ENCODE measurements at places on chromosomes 4 and X.

DNA sequence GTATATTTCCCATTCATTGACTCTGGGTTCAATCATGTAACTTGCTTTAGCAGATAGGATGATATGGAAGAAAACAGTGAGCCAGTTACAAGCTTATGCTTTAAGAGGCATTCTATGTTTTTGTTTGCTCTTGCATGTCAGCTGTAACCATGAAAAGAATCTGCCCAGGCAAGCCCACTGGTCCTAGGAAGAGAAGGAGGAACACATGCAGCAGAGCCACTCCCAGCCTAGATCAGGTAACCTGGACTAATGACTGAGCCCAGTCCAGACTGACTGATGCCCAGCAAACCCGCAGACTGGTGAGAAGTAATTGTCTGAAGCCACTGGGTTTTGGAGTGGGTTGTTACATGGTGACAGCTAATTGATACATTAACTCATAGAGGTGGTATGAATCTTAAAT is 167.9 kb downstream of the COL4A6 start:
- DNase-seq = no peak

DNA sequence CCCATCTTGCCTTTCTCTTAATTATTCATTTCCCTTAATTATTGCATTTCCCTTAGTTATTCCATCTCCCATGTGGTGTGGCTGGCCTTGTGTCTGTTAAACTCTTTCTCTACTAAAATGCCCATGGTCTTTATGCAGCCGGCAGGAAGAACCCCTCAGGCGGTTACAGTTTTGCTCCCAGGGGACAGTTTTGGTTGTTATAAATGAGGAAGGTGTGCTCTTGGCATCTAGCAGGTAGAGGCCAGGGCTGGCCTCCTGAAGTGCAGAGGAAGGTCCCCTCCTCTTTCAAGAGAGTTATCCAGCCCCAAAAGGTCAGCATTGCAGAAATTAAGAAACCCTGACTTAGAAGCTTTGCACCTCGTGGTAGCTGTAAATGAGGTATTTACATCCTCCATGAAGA is 18.0 kb downstream of the TBL1X start:
- no peak for DNase-seq

DNA sequence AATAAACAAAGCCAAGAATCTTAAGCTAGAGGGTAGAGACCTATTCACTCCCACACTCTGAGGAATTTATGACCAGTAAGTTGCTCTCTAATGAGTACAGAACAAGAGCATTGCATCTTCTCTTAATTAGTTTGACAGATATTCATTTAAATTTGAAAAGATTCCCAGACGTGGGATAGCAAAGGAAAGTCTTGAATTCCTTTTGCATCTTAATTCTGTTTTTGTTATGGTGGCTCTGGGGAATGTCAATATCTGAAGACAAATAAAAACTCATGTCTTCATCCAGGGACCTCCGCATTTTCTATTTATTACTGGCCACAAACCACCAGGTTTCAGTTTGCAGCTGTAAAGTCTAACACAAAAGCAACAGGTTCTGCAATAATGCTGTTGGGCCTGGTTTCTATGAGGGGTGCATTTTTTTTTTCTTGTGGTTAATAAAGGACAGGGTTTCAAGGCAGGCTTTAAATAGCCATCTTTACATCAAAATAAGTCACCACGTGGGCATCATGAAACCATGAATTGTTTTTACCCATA is 172.3 kb downstream of the SHROOM3 start:
- no peak for DNase-seq

DNA sequence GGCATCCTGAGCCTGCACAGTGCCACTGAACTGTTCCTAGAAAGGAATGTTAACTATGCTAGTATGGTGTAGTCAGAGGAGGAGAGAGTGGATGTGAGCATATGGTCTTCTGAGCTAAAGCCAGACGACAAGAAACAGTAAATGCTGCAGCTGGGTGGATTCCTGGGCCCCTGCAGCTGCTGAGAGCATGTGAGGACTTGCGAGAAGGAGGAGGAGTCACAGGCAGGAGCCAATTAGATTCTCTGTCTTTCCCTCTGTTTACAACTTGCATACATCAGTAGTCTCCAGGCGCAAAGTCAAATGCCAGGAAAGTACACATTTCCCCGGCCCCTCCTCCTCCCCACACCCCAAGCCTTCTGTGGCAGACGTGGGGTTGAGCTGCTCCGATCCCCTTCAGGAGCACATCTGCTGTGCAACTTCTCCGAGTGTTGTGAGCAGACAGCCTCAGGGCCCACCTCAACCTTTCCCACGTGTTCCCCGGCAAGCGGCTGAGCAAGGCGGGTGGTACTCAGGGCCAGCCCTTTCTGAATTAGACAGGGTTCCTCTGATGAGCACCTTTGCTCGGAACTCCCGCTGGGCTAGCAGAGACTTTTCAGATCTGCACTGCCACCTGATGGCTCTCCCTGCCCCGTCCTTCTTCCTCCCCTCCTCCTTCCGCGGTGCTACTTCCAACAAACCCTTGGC is 108.7 kb upstream of the ATP6AP2 start:
- DNase-seq = no peak

DNA sequence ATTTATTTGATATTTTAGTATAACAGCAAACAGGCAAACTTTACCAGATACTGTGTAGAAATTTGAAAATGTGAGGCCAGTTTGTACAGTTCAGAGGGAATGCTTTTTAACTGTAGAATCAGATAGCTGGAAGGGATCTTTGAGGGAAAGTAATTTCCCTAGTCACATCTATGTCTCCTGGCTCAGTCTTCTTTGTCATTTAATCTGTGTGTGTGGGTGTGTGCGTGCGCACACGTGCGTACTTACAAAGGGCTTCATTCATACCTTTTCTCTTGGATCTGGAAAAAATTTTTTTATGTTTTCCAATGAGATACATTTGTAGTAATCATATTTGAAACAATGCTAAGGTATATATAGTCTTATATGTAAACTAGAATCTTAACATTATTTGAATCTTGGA is 44.6 kb downstream of the IL13RA1 start:
- no peak for DNase-seq

DNA sequence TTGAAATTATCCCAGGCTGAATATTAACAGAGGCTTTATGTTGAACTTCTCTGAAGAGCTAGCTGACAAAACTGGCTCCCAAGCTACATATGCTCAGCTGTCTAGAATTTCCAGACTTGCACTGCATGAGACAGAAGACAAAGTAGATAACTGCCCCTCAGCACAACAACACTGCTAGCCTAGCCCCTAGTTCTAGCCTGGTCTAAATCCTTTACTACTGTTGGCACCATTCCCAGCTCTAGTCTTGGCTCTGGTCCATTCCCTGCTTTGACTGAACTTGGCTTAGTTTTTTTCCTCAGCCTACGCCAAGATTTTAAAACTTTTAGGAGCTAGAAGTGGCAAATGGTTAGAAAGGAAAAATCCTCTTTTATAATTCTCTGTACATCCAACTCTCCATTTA is 7.6 kb upstream of the OPHN1 start:
- no peak for DNase-seq

DNA sequence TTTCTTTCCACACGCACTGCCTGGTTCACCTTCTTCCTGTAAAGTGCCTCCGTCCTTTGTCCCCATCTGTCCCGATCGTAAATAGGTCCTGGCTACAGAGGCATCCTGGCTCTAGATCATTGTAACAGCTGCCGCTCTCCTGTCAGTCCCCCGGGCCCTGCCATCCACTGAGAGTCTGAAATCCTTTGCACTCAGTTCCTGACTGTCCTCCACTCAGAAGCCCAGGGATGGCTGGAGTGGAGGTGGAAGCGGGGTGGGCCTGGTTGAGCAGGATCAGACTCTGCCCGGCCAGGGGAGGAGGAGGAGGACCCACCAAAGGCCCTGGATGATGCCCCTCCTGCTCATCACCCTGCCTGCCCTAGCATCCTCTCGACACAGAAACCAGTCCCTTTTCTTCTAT is 29.8 kb downstream of the PIGG start:
- no peak for DNase-seq

DNA sequence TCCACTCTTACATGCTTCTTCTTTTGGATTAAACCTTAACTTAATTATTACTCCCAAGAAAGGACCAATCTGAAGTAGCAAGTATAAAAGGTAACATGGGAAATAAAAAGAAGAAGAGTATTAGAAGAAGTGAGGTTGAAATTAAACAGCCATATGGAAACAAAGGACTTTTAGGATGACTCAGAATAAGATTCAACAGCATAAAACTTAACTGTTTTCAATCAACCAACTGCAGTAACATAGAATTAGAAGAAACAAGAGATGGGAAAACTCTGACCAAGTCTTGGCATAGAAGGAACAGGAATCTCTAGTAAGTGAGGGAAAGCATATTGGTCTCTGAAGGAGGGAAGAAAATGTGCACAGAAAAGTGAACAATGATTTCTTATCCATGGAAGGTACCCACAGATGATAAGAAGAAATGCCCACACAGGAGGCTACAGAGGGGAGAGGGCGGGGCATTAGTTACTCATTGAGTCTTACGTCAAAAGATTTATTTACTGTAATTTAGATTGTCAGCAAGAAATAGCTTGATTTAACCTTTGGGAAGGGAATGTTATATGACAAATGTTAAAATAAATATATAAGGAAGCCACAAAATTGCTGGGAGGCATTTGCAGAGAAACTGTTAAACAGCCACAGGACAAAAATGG is 177.3 kb downstream of the BANK1 start:
- DNase-seq = no peak

GRCh38 chr4:6917461-6918271 is 8.0 kb downstream of the TBC1D14 start:
- DNase-seq = no peak

- DNase-seq = no peak
Measured at GRCh38 chr4:3639613-3640586, 107.7 kb upstream of the LRPAP1 start.

GRCh38 chrX:150370589-150371312 is 7.6 kb downstream of the MAMLD1 start:
- DNase-seq = no peak

- DNase-seq = no peak
Measured at GRCh38 chr4:13981499-13981898, 354.0 kb upstream of the BOD1L1 start.

DNA sequence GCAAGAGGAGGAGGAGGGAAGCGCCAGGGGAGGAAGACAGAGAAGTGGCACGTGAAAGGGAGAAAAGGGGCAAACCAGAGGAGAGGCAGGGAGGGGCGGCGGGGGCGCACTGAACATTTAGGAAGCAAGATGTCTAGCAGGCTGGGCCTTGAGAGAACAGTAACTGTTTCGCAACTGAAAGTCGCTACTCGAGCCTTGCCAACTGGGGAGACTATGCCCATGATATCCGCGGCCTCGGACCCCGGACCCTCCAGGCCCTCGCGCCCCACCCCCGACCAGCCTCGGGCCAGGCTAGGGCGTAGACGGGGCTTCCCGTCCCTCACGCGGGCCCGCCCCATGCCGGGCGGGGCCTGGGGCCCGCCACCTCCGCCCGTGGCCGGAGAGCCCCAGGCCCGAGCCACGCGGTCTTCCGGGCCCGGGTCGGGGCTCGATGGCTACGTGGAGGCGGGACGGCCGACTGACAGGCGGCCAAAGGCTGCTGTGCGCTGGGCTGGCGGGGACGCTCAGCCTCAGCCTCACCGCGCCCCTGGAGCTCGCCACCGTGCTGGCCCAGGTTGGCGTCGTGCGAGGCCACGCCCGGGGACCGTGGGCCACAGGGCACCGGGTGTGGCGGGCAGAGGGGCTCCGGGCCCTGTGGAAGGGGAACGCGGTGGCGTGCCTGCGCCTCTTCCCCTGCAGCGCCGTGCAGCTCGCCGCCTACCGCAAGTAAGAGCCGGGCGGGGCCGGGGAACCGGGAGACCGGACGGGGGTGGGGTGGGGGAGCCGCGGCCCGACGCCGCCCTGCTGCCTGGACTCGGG is at the start of gene SLC25A43:
SLC25A43 (plus strand) TSS at position 363 of the 798 bp plus-strand sequence; CDS start at position 431, 68 bp downstream.
- no peak for DNase-seq

- no peak for DNase-seq
Measured at GRCh38 chr4:9979101-9979701, 42.1 kb downstream of the SLC2A9 start.

GRCh38 chr4:14700544-14700943 is 301.7 kb upstream of the CPEB2 start:
- DNase-seq = no peak

GRCh38 chr4:5773271-5773555 is 62.2 kb downstream of the EVC start:
- no peak for DNase-seq

DNA sequence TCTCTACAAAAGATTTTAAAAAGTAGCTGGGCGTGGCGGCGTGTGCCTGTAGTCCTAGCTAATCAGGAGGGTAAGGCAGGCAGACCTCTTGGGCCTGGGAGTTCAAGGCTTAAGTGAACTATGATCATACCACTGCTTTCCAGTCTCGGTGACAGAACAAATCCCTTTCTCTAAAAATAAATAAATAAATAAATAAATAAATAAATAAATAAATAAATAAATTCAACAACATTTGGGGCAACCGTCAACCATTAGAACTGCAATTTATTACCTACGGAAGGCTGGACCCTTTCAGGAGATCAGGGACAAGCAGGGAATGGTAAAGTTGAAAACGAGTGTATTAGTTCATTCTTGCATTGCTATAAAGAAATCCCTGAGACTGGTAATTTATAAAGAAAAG is 136.2 kb upstream of the USP9X start:
- DNase-seq = no peak

DNA sequence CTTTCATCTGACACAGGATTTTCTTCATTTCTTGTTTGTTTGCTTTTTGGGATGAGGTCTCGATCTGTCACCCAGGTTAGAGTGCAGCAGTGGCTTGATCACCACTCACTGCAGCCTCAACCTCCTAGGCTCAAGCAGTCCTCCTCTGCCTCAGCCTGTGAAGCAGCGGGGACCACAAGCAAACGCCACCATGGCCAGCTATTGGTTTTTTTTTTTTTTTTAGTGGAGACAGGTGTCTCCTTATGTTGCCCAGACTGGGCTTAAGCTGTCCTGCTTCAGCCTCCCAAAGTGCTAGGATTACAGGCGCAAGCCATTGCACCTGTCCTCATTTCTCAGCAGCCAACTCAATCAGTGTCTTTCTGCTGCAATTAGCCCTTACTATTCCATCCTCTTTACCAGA is 10.3 kb downstream of the SPRY1 start:
- no peak for DNase-seq

GRCh38 chr4:108342325-108342970 is 173.7 kb upstream of the LEF1 start:
- DNase-seq = no peak

GRCh38 chr4:16263056-16263455 is 36.8 kb upstream of the TAPT1 start:
- no peak for DNase-seq

- DNase-seq = no peak
Measured at GRCh38 chr4:18722748-18723191, 701.2 kb upstream of the LCORL start.

- no peak for DNase-seq
Measured at GRCh38 chrX:30301208-30301607, 8.0 kb downstream of the NR0B1 start.

- no peak for DNase-seq
Measured at GRCh38 chr4:75513526-75514130, 575 bp downstream of the RCHY1 start.

GRCh38 chr4:88531549-88531948 is 8.0 kb upstream of the PYURF start:
- DNase-seq = no peak

- no peak for DNase-seq
Measured at GRCh38 chr4:70586841-70587240, 5.2 kb upstream of the AMBN start.
